ENCODE measurements at places on chromosomes 16 and 17.

DNA sequence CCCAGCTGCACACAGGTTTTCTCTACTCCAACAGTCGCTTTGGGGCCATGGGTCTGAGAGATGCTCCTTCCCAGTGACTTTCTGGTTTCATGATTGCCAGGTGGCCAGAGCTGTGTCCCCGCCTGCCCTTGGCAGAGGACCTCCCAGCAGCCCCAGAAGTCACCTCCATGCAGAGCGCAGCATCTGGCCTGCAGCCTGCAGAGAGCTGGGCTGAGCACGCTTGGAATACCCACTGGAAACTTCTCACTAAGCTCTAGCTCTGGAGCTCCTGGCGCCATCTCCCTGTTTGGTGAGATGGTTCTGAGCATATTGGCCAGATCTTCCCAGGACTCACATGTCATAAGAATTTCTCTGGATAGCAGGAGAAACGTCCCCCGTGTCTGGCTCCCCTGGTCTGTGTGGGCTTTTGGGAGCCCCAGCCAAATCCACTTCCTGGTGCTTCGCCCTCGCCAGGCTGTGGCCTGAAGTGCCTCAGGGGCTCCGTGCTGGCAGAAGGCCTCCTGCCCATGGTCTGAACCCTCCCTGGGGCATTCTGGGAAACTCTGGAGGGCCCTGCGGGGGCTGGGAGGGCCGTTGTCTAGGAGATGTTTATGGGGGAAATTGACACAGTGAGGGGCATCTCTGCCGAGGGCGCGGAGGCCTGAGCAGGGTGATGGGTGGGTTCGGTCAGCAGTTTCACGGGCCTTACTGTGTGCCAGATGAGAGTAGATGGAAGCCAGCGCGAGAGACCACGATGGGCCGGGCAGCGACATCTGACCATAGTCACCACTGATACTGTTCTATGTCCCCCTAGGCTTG lies 73.2 kb upstream of the CIBAR2 start:
- no peak for DNase-seq

DNA sequence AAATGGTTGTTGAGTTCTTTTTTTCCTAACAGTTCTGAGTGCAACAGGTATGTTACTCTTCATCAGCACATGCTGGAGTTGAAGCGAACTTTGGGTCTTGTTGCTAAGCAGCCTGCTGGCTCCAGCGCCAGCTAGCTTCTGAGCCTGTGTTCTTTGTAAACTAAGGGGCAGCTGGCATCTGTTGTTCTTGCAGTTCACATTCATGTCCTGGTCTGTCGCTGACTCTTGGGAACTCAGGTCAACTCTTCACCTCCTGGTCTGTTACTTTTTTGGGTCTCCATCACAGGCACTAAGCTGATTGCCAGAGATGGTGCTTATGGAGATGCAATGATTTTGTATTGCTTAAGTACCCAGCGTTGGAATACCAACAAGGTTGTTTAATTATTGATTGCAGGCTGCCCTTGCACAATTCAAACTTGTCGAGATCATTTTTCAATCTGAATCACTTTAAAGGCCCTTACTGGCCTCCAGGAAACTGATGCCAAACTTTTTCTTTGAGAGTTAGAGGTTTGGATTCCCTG lies 40.9 kb downstream of the USP10 start:
- DNase-seq = no peak

- no peak for DNase-seq
Observed at GRCh38 chr16:24523569-24523968, 15.8 kb upstream of the RBBP6 start.

DNA sequence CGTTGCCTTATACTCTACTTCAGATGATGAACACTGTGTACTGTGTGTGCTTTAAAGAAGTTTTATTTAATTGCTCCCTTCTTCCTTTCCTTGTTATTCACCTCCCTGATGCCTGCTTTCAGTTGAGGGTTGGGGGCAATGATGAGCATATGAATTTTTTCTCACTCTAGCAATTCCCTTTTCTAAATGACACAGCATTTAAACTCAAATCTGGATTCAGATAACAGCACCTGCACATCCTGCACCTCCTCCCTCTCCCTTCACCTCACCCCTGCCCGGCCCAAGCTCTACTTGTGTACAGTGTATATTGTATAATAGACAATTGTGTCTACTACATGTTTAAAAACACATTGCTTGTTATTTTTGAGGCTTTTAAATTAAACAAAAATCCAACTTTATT lies 13.0 kb upstream of the PNPO start:
- DNase-seq = no peak

GRCh38 chr17:33079201-33079600 lies 87.6 kb downstream of the SPACA3 start:
- DNase-seq = no peak

GRCh38 chr16:24821129-24821528 lies 24.6 kb upstream of the SLC5A11 start:
- DNase-seq = no peak

DNA sequence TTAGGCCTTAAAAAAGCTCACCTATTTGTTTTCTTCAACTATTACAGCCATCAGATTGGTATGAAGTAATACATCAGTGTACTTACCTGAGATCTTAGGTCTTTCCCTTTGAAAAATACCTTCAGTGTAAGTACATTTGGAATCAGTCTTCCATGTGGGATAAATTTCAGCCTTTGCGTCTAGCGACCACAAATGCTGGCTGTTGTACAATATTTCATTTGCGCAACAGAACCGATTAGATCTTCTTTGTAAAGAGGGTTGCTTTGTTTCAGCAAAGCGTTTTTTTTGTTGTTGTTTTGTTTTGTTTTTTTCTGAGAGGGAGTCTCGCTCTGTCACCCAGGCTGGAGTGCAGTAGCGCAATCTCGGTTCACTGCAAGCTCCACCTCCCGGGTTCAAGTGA lies 394.0 kb downstream of the CPPED1 start:
- no peak for DNase-seq

DNA sequence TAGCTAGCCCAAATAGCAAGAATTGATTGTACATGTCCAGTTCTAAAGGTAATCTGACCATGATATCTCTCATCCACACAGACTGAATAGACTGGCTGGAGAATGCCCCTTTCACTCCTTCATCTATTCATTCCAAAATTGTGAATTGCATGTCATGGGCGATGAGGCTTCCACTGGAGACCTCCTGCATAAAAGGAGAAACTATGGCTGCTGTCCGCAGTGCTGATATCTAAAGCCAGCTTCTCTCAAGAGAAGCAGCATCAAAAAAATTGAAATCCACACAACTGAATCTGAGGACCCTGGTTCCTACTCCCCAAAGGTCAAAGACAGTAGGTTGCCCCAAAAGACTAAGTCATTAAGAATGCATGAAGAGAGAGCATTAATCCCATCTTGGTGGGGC lies 7.9 kb upstream of the SCNN1G start:
- DNase-seq = no peak

DNA sequence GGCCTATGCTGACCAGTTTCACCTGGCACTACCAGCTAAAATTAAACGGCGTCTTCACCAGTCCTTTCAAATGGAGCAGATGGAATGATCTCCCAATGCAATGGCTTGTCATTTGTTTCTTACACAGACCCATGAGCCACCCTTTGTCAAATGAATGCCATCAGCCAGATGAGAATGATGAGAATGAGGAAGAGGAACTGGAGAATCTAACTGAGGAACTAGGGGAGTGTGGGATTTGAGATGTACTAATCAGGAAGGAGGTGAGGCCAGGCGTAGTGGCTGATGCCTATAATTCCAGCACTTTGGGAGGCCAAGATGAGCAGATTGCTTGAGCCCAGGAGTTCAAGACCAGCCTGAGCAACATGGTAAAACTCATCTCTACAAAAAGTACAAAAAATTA lies 116.4 kb downstream of the HS3ST3A1 start:
- no peak for DNase-seq

DNA sequence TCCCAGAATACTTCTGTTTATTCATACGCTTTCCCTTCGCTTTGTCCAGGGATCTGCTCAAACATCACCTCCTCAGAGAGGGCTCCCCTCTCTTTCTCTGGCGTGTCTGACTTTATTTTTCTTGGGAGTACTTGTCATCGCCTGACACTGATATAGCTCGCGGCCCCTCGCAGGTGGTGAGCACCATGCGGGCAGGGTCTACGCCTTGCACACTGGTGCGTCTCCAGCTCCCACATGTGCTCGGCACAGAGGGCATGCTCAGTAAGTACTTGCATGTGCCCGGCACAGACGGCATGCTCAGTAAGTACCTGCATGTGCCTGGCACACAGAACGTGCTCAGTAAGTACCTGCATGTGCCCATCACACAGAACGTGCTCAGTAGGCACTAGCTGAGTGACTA lies 57.5 kb downstream of the IRF8 start:
- DNase-seq = no peak

GRCh38 chr16:2817340-2818271 lies 569 bp downstream of the PRSS21 start:
- peak; percentile 48 for DNase-seq

DNA sequence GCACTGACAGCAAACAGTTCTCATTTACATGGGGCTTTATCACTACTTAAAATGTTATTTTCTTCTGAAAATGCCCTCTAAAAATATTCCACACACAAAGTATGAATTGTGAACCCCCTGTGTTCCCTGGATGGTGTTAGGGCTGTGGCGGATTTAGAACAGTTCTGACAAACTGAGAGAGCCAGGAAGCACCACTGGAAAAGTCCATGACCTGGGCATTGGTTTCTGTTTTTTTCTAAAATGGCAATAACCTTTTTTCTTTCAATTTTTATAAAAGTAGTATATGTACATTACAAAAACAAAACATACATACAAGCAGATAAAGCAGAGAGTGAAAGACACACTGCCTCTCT lies 21.0 kb upstream of the ERN1 start:
- DNase-seq = no peak

- DNase-seq = no peak
Observed at GRCh38 chr17:74369665-74370490, 2.6 kb downstream of the GPR142 start.

- no peak for DNase-seq
Observed at GRCh38 chr17:78174346-78174869, 6.0 kb downstream of the SYNGR2 start.

DNA sequence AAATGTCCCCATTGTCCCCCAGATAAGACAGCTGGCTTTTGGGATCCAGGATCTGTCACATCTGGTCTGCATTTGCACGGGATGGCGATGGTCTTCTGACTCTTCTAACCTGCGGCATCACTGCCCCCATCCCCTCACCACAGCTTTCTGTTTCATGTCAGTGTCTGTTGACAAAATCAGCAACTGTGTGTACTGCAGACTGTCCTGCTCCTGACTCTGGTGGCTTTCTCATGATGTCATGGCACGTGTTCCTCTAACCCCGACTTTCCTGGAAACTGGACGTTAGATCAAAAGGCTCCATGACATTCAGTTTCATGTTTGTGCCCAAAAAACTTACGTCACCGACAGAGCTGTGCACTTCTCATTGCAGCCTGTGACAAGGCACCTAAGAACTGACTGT lies 30.1 kb upstream of the CPNE2 start:
- no peak for DNase-seq

GRCh38 chr17:1627182-1627981 lies 1.3 kb downstream of the SLC43A2 start:
- no peak for DNase-seq

DNA sequence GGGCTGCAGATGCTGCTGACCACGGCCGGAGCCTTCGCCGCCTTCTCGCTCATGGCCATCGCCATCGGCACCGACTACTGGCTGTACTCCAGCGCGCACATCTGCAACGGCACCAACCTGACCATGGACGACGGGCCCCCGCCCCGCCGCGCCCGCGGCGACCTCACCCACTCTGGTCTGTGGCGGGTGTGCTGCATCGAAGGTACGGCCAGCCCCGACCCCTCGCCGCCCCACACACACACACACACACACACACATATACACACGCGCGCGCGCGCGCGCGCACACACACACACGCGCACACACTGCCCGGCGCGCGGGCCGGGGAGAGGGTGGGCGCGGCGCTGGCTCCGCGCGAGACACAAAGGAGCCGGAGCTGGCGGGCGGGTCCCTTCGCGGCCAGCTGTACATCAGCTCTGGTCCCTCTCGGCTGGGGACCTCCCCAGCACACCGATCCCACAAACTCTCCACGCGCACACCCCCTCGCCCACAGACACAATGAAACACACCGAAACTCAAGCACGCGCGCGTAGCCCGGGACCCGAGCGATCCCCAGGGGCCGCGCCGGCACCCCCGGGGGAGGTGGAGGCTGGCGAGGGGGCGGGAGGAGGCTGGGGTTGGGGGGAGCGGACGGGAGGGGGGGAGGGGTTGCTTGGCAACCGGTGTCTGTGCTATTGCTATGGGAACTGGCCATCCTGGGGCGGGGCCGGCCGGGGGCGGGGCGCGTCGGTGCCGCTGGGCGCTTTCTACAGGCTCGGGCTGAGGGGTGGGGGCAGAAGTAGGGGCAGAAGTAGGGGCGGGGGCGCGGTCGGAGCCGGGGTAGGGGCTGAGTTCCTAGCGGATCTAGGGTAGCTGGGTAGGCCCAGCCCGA lies 658 bp downstream of the CACNG4 start:
- peak; percentile 44 for DNase-seq

GRCh38 chr17:32689348-32689747 lies 187.6 kb downstream of the MYO1D start:
- no peak for DNase-seq

GRCh38 chr16:85690469-85691064 lies 1.8 kb upstream of the GINS2 start:
- DNase-seq = no peak

- no peak for DNase-seq
Observed at GRCh38 chr17:52149626-52150025, 8.9 kb downstream of the CA10 start.

DNA sequence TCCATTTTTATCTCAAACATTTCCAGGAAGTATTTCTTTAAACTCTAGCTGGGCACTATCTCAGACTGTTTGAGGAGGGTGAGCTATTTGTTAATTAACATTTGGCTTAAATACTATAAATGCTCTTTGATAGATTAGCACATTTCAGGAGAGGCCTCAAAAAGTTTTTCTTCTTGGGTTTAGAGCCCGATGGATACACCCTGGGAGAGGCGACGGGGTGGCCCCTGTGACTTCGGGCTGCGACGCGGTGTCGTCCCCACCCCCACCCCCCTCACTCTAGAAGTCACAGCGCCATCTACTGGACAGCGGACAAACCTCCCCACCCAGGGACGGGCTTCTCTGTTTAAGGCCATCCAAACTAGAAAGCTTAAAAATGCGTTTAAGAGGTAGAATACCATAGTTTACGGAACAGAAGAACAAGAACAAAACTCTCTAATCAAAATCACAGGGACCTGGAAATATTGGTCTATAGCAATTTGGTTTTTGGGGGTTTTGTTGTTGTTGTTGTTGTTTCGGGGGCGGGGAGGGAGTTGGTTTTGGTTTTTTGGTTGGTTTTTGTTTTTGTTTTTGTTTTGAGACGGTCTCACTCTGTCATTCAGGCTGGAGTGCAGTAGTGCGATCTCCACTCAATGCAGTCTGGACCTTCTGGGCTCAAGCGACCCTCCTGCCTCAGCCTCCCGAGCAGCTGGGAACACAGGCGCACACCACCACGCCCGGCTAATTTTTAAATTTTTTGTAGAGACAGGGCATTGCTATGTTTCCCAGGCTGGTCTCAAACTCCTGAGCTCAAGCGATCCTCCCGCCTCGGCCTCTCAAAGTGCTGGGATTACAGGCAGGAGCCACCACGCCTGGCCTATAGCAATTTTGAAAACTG lies 254.4 kb downstream of the C16orf95 start:
- DNase-seq = peak; percentile 76

All from activated T-cell treated with anti-CD3 and anti-CD28 coated beads, Interleukin-2, amount 50 U/mL, for 48 hours (primary cell).